ENCODE measurements at places on chromosomes 2 and 18.

DNA sequence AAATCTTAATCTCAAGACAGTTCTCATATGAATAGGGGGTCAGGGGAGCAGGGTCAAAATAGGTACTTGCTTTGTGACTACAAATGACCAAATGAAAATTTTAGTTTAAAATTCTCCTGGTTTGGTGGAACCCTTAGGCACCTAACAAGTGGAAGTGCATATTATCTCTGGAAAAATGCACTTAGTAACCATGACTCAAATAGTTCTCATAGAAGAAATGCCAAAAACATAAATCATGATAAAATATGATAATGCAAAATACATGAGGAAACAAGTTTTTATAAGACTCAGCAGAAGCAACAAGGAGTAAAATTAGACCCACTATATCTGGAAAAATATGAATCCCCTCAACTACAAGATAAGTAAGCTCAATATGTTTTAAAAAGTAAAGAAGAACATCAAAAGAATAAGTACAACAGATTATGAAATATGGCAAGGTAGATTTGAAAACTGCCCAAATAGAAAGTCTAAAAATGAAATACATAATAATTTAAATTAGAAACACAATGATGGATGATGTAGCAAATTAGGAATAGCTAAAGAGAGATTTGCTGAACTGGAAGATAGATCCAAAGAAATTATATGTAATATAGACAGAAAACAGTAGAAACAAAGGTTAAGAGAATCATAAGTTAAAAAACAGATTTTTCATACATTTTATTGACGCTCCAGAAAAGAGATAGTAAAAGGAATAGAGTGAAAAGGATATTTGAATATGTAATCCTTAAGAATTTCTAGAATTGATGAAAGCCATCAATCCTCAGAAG is 308.3 kb downstream of the SETBP1 start:
- no peak for DNase-seq
- H3K4me1 ChIP-seq: peaks cover 14% of the 10 kb centered on the region
- H3K4me3 ChIP-seq: no peak overlapping the region
- H3K36me3 ChIP-seq: no peaks in the 10 kb centered on the region
- no peaks in the 10 kb centered on the region for H3K27me3 ChIP-seq

DNA sequence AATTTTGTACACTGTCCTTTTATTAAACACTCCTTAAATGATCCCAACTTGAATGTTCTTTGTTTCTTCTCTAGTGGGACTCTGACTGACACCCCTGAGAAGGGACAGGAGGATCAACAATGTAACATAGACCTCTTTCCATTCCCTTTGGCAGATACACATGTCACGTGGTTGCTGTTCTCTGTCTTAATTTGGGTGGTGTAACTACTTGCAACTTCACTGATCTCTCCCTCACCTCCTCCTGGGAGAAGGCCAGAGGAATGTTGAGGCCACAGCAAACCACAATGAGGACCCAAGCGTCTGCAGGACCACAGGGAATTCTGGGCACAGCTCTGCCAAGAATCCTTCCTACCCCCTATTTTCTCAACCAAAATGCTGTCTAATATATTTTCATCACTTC is 205.6 kb downstream of the RTP5 start:
- no peaks in the 10 kb centered on the region for H3K27me3 ChIP-seq
- H3K27ac ChIP-seq: no peak overlapping the region
- H3K4me1 ChIP-seq: peaks cover 18% of the 10 kb centered on the region
- H3K4me3 ChIP-seq: no peak overlapping the region

- peaks cover 5% of the 10 kb centered on the region for H3K4me1 ChIP-seq
- no peak for DNase-seq
- H3K27me3 ChIP-seq: no peaks in the 10 kb centered on the region
- no peaks in the 10 kb centered on the region for H3K36me3 ChIP-seq
Observed at GRCh38 chr2:231351648-231352047, 43.9 kb upstream of the B3GNT7 start.

GRCh38 chr18:10417664-10418063 is 36.8 kb upstream of the APCDD1 start:
- no peaks in the 10 kb centered on the region for H3K36me3 ChIP-seq
- DNase-seq: no peak
- peak overlapping the region; percentile 27 for H3K27ac ChIP-seq
- H3K27me3 ChIP-seq: no peaks in the 10 kb centered on the region
- peaks cover 23% of the 10 kb centered on the region for H3K4me1 ChIP-seq
- no peak overlapping the region for H3K4me3 ChIP-seq
